NCI-H1105 treated with DMSO at 0.1 percent for 48 hours (cell line): ENCODE measurements at places on chromosomes 2 and 18.

- no peak for DNase-seq
These were observed 292.8 kb downstream of the INSIG2 start for GRCh38 chr2:118380915-118381653.

DNA sequence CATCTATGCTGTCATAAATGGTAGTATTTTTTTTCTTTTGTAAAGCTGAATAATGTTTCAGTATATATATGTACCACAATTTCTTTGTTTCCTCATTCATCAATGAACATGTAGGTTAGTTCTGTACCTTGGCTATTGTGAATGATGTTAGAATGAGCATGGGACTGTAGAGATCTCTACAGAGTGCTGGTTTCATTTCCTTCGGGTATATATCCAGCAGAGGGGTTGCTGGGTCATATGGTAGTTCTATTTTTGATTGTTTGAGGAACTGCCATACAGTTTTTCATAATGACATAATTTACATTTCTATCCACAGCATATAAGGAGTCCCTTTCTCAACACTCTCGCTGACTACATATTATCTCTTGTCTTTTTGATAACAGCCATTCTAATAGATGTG, 243.5 kb downstream of the CDH7 start:
- DNase-seq = no peak

GRCh38 chr2:137172162-137172561, 406.8 kb downstream of the THSD7B start:
- DNase-seq = no peak

DNA sequence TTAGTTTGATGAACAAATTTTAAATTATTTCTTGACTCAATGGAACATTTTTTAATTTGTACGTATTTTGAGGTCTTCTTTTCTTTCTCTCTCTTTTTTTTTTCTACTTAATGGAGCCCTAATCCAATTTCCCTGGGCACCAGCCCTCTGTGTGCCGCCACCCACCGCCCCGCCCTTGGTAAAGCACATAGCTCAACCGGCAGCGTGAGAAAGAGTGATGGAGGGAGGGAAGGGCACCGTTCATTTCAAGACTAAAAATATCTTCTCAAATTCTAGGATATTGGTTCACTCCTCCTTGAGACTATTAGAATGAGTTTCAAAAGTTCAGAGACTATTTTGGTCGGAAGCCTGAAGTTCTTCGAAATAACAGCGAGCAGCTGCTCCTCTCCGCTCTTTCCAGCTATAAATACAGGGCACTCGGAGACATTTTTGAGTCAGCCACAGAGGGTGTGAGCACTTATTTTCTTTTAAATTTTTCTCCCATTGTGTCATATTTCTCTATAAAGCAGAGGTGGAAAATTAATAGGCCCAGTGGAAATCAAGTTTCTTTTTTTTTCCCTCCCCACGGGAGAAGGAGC, 731.7 kb upstream of the ID2 start:
- no peak for DNase-seq

DNA sequence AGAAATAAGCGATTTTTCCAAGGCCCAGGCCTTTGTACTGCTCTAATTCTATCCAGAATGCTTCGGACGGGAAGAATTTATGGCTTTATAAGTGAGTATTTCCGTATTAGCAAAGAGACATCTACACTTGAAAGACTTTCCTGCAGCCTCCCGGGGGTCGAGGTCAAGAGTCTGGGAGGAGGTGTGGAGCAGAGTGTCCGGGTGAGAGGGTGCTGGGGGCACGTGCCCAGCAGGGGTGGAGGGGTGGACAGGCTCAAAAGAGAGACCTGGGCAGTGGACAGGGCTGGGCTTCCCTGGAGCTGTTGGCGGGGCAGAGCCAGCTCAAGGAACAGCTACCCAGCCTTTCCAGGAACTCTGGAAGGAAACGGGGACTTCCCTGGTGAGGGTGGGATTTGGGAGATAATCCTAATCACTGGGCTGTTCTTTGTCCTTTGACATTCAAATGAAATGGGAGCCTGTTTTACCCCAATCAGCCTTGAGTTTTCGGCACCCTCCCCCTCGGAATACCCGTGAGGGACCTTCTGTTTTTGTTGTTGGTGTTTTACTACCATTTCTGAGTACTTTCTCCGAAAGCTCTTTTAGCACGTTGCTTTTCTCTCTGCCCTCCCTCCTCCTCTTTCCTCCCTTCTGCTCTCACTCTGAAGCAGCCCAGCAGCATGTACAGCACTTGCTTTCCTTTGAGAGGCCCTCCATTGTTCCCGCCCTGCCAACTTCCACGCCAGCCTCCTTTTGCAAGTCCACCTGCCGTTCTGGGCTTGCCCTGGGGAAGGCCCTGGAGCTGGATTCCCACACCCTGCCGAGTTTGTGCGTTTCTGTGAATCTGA, 164.7 kb downstream of the AGAP1 start:
- DNase-seq = peak; percentile 68

- DNase-seq = peak; percentile 69
These were observed 4.2 kb downstream of the PLEKHA3 start for GRCh38 chr2:178484245-178485041.

GRCh38 chr2:44570271-44570670, 208.5 kb downstream of the CAMKMT start:
- DNase-seq = no peak

DNA sequence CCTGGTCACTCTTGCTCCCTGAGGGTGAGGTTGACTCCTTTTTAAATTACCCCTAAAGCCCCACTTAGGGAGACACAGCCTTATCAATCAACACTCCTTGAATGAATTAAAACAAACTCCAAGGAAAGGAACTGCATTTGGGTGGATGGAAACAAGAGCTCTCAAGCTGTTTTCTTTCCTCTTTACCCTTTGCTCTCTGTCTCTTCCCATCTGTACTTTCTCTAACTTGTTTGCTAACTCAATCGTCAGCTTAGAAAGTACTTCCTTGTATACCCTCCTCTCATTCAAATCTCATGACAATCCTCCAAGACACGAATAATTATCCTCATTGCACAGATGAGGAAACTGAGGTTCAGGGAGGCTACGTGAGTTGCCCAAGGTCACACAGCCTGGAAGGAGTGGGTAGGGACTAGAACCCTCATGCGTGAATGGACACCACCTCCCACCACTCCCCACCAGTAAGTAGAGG, 32.7 kb downstream of the ZFP36L2 start:
- DNase-seq = no peak

DNA sequence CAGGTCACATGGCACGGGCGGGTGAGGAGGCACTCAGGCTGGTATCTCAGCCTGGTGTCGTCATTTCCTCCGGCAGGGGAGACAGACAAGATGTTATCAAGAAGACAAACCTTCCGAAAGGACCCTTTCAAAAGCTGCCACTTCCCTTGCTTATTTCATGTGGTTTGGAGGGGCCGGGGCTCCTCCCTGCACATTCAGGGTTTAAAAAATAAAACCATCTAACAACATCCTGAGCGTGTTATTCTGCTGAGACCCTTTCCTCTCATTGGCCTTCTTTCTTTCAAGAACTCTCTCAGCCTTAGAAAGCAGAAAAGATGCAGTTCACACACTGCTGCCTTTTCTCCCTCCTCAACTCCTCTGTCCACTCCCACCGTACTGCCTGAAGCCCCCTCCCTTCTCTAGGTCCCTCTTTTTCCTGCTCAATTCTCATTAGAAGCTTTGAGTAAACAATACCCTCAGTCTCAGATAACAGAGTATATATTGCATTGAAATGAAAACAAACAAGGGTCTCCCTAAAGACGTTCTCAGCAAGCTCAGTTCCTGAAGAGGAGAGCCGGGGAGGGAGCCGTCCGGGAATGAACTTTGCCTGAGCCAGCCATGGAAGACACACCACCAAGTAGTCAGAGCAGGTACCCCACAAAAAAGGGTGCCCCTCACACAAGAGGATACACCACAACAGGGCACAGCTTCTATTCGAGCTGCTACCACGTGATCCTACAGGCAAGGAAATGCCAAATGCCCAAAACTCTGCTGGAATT, 9.7 kb downstream of the SMAD7 start:
- DNase-seq = no peak

DNA sequence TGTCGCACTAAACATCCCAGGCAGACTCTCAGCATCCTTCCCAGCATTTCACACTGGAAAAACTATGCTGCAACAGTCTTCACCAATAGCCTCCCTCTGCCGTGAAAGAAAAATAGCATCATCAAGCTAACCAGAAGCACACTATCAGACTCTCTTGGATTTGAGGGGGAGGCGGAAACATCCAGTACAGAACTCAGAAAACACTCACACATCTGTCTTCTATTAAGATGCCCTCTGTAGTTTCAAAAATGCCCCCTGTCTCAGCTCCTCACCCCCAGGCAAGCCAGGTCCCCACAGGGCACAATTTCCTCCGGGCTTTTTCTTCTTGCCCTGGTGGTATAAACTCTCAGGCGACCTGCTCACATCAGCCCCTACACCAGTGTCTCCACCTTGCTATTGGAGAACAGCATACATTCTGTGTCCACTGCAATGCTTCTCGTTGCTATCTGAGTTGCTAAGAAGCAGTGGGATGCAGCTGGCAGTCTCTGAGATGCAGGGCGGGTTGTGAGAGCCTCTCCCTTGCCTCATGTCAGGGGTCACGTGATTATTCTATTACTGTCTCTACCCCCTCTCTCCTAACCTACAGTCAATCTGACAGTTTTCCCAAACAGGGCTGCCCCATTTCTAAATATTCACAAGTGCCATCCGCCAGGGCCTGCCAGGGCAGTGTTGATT, 189.9 kb downstream of the INO80D start:
- DNase-seq = no peak

DNA sequence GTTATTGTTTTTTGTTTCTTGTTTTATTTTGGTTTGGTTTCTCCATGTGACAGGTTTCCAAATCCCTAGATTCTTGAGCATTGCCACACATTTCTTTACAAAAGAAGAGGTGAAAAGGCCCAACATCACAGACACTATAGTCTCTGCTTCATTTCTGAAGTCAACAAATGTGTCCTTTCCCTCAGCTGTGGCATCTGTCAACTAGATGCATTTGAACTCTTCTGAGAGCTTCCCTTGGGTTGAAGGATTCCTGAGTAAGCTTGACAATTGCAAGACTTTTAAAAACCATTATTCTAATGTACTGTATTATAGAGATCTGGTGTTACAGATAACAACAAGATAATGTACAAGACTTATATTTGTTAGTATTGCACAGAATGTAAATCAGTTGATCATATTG, 703.3 kb upstream of the PKDCC start:
- DNase-seq = no peak

DNA sequence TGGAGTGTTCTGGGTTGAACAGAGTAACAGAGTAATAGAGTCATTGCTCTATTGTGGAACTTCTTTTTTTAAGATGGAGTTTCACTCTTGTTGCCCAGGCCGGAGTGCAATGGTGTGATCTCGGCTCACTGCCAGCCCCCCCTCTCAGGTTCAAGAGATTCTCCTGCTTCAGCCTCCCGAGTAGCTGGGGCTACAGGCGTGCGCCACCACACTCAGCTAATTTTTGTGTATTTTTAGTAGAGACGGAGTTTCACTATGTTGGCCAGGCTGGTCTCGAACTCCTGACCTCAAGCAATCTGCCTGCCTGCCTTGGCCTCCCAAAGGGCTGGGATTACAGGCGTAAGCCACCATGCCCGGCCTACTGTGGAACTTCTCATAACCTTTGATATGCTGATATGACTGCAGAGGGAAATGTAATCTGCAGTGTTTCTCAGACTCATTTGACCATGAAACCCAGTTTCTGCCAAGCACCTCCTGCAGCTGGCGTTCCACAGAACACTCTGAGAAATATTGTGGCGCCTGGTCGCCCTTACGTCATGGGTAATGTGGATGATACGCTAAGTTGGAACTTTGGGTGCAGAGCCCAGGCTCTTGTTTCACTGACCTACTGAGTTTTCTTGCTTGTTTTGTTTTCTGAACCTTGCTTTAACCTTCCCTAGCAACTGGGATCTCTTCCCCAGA, 213.8 kb downstream of the BCL2 start:
- DNase-seq = no peak

DNA sequence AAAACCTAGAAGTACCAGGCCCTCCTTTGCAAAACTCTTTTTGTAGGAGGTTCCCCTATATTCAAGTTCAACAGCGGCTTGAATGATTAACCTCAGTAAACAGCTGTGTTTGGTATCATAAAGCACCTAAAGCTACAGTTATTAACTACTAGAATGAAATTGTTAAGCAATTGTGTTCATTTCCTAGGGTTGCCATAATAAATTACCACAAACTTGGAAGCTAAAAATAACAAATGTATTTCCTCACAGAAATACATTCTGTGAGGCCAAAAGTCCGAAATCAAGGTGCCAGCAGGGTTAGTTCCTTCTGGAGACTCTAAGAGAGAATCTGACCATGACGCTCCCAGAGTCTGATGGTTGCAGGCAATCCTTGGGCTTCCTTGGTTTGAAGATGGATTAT, 202.1 kb upstream of the ACVR2A start:
- DNase-seq = no peak

GRCh38 chr2:181621779-181622490, 35.0 kb downstream of the CERKL start:
- no peak for DNase-seq

DNA sequence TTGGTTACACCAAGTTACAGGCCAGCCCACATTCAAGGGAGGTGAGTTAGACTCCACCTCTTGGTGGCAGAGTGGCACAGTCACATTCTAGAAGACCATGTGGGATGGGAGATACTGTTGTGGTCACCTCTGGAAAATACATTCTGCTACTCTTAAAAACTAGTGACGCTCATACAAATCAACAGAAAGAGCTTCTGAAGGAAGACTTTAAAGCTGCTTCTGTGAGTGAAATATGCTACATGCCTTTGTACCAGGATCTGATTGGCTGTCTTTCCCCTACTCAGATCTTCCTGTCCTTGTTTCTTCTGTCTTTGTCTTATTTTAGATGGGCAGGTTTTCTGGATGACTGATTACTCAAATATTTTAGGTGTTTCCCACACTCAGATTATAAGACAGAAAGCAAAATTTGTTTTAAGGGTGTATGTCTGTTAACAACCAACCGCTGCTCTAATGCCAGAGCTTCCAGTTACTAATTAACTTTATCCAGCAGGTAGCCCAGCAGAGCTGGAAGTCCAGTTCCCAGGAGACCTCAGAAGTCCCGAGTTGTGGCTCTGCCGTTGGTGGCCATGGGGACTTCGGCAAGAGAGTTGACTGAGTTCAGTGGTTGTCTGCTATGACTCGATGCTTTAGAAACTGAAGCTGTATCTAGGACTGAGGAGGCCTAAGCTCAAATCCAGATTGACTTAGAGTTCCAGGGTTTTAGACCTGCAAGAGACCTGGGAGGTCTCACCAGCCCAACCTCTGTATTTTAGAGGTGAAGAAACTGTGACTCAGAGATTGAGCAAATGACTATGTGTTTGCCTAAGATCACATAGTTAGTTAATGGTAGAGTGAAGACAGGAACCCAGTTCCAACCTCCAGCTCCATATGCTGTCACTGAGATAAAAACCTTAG, 7.4 kb downstream of the IL1R2 start:
- DNase-seq = no peak

DNA sequence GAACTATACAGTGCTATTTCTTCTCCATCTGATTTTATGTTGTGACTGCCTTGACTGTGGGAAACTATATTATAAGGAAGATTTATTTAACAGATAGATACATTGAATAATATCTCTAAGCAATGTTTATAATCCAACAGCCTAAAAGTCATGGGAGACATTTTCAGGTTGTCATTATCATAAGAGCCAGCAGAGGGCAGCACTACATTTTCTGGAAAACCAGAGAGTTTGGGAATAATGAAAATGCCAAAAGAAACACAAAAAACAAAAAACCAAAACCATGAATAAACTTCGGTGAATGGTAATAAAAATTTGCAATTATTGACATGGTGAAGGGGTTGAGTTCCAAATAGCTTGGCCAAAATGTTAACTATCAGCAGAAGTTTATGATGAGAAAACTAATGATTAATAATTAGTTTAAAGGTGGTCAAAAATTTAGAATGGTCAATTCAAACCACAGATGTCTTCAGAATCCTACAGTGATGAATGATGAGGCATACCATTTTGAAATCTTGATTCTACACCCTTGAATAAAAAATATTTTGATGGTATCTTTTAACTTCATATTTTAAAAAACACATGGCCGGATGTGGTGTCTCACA, 4.7 kb downstream of the EEF1B2 start:
- DNase-seq = peak; percentile 14
